NCI-H446 treated with DMSO at 0.1 percent for 48 hours (cell line): ENCODE measurements at places on chromosomes 4 and X.

GRCh38 chrX:67004451-67004850 is 365.6 kb upstream of the EDA2R start:
- no peak for DNase-seq

GRCh38 chr4:122364700-122365404 is 14.0 kb upstream of the ADAD1 start:
- DNase-seq, result no peak

DNA sequence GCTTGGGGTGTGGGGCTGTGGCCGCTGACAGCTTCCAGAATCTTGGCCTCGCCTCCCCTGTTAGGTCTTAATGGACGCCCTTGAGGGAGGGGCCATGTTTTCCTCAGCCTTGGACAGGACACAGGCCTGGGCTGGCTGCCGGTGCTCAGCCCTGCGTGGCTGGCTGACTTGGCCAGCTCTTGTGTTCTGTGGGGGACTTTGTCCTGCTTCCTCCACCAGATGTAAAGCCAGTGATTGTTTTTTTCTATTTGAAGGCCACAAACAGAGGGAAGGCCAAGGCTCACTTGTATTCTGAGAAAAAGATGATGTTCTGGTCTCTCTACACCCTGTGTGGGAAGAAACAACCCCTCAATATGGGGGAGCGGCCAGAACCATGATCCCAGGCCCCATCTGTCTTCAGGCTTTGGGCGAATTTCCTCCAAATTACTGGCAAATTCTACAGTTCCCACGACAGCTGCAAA is 71.3 kb downstream of the HTRA3 start:
- no peak for DNase-seq

DNA sequence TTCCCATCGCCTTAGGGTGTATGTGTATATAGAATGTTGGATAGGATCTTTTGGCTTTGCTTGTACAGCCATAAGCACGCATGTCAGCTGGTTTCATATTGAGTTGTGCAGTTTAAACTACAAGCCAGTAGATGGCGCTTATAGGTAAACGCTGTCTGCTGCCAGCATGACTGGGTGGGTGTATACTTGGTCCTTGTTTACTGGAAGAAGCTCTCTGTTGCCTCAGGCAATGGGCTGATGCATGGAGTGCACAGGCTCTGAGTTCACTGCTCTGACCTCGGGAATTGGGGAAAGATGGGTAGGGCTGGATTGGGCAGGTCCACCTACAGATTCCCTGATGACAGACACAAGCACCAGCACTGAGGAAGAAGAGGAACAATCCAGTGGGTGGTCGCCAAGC is 831.5 kb downstream of the STIM2 start:
- DNase-seq, result no peak

DNA sequence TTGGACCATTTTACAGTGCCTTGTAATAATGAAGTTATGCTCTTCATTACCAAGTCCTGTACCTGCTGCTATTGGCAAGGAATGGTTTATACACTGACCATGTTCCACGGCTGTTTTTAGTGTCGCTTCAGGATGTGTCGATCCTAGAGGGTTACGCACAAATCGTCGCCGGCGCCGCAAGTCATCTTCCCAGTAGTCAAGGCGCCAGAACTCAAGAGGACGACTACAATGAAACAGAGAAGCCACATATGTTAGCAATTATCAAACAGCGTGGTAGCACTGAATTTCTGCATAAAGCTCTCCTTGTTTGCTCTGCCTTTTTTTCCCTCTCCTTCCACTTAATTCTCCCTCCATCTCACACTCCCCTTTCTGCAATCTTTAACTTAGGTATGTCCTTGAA is 17.0 kb downstream of the MAB21L2 start:
- no peak for DNase-seq

- no peak for DNase-seq
Measured at GRCh38 chrX:49868739-49869138, 10.5 kb upstream of the USP27X start.

GRCh38 chr4:161554372-161554990 is 609.3 kb downstream of the FSTL5 start:
- DNase-seq, result no peak

GRCh38 chr4:21790438-21791029 is 158.0 kb downstream of the KCNIP4 start:
- DNase-seq, result no peak

DNA sequence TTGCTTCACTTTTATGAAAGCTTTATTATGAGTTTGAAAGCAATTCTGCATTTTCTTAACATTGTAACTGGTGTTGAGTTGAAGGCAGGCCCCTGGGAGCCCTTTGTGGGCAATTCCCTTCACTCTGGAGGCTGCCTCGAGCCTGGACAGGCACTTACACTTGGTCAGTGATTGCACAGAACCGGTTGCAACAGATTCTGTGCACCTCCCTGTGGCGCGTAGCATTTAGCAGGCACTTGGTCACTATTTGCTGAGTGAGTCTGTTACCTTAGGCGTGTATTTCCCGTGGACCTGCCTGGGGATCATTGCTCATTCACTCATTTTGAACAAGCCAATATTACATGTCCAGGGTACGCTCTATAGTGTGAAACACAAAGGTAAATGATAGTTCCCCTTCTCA is 80.4 kb downstream of the PTTG2 start:
- DNase-seq, result no peak

DNA sequence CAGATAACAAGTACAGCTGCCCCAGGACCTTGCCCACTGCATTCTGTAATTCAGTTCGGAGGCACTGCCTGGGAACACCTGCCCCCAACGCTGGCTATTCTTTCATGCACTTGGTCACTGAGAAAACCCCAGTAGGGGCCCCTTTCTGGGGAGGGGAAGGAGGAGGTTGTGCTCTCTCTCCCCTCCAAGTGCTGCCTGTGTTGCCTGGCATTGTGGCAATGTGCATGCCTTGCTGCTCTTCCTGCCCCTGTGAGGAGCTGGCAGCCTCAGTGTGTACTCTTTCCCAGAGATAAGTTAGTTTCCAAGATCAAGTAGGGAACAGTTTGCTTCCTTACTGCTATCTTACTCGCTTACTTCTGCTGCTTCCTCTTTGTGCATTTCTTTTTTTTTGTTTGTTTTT is 90.8 kb downstream of the AASDH start:
- no peak for DNase-seq

- DNase-seq, result no peak
Measured at GRCh38 chr4:109798866-109799265, 2.9 kb downstream of the CFI start.

DNA sequence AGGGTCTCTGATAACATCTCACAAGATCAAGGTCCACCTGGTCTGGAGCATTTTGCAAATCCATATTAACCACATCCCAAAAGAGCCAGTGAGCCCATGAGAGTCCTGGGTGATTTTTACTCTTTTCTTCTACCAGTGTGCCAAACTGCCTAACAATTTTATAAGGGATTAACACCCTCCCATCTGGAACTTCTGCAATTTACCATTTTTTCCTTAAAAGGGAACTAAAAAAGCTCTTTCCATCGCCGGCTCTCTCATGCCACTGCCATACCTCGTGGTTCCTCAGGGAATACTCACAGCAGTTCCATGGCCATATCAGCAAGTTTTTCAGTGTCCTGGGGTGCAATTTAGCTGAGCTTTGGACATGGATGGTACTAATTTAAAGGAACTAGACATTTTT is 55.7 kb downstream of the SEPSECS start:
- DNase-seq, result no peak

GRCh38 chr4:151438154-151438553 is 29.2 kb downstream of the FHIP1A start:
- DNase-seq, result no peak

- no peak for DNase-seq
Measured at GRCh38 chr4:141843136-141843535, 206.8 kb downstream of the IL15 start.

DNA sequence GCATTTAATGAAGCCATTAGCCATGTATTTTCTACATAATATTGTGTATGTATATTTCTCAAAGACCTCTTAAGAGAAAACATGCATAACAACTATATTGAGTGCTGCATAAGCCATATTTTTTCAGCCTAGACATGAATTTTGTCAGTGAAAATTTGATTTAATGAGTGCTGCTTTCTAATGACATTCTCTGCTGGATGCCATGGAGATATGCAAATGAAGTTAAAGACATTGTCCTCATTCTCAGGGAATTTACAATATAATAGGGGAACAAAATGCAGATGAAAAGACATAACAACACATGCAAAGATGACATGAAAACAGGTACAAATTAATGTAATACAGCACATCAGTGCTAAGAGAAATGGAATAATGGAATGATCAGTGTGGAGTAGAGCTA is 118.7 kb downstream of the ATOH1 start:
- no peak for DNase-seq

GRCh38 chr4:152063621-152064240 is 302.9 kb upstream of the GATB start:
- DNase-seq, result no peak

DNA sequence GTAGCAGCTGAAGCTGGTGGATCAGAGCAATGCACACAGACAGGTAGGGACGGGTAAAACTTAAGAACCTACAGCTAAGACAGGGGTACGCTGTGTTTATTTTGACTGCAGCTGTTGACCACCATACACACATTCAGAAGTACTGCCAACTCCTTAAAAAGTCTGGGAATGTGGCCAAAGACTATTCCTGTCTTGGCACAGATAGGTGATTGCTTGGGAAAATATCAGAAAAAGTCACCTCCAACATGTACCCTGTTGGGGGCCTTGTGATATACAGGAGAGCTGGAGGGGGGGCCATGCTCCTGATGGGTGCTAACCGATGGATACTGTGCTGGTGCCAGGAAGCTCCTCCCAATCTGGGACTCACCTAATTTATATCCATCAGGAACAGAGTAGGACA is 121.2 kb downstream of the VCX2 start:
- no peak for DNase-seq

DNA sequence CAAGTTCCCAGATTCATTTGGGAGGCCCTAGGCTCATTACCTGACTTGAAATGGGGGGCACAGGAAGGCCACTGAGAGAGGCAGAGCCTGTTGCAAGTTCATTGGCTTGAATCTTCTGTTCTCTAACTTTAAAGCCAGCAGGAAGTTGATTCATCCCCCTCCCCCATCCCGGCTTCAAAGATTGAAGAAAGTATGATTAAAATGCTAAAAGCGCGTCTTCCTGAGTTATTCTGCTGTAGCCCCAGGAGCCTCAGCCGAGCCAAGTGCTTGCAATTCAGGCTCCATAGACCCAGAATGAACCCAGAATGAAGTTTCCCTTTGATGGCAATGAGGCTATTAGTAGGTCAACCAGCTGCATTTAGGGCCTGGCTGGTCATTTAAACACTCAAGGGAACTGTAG is 14.7 kb downstream of the CHST7 start:
- no peak for DNase-seq

GRCh38 chrX:47798861-47799260 is 37.8 kb upstream of the ZNF81 start:
- no peak for DNase-seq

DNA sequence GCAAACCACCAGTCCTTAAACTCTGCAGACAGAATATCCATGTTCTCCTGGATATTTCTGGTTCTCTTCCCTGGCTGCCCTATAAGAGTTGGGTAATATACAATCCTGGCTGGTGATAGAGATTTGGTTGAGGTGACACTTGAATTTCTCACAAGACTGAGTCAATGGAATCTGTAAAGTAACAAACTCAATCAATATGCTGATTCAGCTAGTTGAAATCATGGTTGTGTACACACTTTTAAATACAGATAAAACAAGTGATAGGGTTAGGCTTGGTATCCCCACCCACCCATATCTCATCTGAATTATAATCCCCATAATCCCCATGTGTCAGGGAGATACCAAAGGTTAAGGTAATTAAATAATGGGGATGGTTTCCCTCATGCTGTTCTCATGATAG is 349.2 kb upstream of the MAD2L1 start:
- no peak for DNase-seq

GRCh38 chr4:184782731-184783373 is 42.9 kb downstream of the ACSL1 start:
- DNase-seq, result no peak

DNA sequence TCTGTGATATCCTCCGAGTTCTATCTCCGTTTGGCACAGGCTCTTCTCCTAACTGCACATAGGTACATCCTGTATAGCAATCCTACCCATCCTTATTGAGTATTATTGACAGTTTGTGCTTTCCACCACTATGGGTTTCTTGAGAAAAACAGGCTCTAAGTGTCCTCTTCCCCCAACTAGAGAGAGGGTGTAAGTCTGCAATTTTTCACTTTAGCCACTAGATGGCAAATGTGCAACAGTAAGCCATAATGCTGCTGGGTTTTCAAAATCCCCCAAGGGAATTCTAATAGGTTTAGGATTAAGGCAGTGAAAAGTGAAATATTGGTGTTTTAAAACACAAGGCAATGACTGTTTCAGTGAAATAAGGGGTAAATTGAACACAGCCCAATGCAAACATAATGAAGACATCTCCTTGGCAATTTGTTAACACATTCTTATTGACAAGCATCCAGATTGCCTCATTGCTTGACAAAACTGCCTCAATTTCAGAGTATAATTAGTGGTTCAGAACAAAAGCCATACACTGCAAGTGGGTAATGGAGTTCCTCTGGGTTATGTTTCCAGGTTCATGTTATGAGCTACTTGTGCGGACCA is 239.0 kb upstream of the HTR2C start:
- DNase-seq, result peak; percentile 0

- no peak for DNase-seq
Measured at GRCh38 chrX:141468940-141469339, 115.6 kb downstream of the SPANXA1 start.

DNA sequence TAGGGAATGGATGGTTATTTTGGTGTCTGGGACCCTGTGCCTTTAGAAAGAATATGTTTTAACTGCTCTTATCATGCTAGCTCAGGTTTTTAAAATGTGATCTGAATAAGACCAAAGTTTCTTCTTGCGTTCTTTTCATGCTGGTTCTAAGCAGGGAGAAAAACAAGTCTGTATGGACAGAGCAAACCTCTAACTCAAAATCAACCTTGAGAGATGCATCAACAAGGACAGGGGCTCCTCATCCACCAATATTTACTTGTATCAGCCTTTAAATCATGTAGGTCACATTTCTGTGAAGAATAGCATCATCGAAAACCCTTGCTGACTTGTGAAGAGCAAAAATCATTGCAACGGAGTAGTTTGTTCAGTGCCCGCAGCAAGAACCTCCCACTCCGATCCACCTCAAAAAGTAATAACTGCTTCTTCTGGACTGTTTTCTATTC is 1.2 kb downstream of the ATP10D start:
- no peak for DNase-seq

GRCh38 chr4:140212646-140213045 is 58.7 kb upstream of the MAML3 start:
- no peak for DNase-seq

GRCh38 chr4:53821179-53821851 is 230.0 kb upstream of the LNX1 start:
- no peak for DNase-seq

GRCh38 chrX:23766650-23767551 is 16.1 kb upstream of the SAT1 start:
- no peak for DNase-seq

GRCh38 chr4:155781249-155781831 is 22.5 kb downstream of the GUCY1B1 start:
- no peak for DNase-seq

DNA sequence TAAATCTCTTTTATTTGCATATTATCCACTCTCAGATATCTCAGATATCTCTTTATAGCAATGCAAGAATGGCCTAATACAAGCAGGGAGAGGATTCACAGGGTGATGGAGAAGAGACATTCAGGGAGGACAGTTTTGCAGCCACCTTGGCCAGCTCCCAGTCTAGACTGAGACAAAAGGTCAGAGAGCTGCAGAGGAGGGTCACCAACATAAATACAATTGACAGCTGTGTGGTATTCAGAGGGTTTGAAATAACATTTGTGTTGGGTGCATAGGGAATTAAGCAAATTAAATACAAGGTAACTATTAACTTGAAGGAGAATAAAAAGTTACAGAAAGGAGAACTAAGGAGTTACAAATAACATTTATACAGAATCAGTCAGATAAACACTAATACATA is 189.5 kb upstream of the TAPT1 start:
- no peak for DNase-seq

GRCh38 chr4:119050527-119051090 is 85.0 kb upstream of the MYOZ2 start:
- DNase-seq, result no peak
